T-helper 9 cell (primary cell): ENCODE measurements at places on chromosomes 13 and 19.

DNA sequence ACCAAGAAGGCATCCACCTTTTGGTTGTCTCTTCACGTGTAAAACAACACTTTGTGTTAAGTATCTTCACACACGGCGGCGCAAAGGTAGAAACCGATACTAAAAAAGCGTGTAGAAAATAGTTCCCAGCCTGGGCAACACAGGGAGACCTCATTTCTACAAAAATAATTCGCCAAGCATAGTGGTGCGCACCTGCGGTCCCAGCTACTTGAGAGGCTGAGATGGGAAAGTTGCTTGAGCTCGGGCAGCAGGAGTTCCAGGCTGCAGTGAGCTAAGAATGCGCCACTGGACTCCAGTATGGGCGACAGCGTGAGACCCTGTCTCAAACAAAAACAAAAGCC is 573 bp upstream of the ERCC5 start:
- DNase-seq, result no peak

DNA sequence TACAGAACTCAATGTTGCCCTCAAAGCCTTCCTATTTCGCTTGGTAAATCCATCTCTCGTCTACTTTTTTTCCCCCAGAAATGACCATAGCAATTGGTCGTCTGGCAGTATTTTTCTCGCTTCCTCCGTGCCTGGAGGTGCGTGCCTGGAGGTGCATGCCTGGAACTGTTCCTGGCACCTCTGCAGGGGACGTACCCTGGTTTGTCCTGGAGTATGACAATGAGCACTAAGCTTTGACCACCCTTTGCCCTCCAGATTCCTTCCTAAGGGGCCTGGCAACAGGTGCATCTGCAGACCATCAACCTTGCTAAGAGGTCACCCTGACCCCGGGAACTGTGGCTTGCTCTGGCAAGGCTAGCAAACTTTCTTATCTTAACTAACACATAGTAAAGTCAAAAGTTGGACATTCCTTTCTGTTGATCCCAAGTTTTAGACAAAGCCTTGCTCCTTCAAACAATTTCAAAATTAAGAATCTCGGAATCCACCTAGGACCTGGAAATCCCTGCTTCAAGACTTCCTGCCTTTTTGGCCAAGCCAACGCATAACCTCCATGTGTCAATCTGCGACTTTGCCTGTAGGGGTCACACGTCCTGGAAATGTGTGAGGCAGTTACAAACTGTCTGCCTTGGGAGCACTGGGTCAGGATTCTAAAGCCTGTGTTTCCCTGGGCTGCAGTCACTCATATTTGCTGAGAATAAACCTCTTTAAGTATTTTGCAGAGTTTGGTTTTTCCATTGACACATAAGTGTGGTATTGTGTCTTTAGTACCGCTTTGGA is 28.8 kb upstream of the TUBGCP3 start:
- no peak for DNase-seq

DNA sequence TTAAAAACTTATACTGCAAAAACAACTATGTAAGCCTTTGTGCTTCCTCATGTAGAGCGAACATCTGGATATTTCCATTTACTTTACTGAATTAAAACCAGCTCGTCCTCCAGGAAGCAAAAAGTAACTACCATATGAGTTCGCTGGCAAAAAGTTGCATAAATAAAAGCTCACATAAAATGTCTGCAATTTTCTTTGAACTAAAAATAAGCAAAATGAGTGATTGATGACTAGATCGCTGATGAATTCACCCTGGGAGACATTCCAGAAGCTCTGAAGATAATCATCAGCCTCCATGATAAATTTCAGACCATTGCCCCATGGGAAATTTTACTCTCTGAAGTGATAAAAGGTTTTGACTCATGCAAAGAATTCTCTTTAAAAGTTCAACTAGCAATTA is 67.3 kb upstream of the SACS start:
- no peak for DNase-seq

DNA sequence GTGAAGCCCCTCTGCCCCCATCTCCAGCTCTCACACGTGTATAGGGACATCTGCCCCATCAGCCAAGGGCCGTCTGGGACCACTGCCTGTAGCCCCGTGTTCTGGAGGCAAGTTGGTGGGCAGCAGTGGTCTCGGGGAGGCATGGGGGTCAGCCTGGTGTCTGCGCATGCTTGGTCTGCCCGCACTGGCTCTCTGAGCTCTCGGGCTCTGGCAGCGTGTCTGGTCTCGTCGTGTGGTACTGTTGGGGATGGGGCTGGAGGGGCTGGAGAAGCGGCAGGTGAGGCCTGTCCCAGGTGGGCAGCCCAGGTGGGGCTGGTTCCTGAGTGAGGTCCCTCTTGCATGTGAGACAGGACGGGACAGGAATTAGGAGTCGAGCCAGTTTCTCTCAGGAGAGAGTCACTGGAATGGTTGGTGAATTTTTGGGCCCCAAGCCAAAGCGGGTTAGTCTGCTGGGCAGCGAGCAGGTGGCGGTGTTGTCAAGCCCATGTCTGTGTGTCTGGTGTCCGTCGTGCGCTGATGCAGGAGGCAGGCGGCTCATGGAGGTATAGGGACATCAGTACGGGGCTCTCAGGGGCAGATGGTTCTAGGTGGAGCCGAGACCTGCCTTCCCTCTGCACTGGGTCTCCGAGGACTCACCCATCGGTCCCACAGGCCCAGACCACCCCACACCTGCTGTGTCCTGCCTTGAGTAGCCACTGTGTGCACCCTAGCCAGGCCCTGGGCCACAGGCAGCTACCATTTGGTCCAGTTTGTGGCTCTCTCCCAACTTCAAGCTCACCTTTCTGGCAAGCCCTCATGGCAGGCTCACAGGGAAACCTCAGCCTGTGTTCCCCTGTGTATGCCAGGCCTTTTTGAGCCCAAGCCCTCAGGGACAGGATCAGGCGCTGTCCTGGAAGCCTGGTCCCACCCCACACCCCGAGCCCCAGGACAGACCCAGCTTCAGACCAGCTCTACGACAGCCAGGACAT is 18.2 kb downstream of the COMP start:
- DNase-seq, result no peak

- no peak for DNase-seq
Observed at GRCh38 chr13:83613524-83613923, 268.8 kb downstream of the SLITRK1 start.

DNA sequence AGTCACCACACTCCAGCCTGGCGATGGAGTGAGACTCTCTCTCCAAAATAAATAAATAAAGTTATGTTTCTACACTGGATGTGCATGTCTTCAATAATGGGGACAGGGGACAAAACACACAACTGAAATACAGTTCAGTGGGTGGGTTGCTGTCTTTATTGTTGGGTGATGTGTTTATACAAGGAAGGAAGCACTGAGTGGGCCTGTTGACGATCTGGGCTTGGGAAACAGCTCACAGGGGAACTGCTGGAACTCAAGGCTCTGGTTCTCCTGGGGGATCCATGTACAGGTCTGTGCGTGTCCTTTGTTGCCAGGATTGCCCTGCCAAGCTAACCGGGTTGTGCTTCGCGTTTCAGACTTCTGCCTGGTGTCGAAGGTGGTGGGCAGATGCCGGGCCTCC is 18.9 kb downstream of the SPINT2 start:
- DNase-seq, result no peak
